ENCODE measurements at places on chromosomes 1 and 21.

- DNase-seq = no peak
Measured at GRCh38 chr1:173084292-173084691, 33.6 kb upstream of the TNFSF18 start.

DNA sequence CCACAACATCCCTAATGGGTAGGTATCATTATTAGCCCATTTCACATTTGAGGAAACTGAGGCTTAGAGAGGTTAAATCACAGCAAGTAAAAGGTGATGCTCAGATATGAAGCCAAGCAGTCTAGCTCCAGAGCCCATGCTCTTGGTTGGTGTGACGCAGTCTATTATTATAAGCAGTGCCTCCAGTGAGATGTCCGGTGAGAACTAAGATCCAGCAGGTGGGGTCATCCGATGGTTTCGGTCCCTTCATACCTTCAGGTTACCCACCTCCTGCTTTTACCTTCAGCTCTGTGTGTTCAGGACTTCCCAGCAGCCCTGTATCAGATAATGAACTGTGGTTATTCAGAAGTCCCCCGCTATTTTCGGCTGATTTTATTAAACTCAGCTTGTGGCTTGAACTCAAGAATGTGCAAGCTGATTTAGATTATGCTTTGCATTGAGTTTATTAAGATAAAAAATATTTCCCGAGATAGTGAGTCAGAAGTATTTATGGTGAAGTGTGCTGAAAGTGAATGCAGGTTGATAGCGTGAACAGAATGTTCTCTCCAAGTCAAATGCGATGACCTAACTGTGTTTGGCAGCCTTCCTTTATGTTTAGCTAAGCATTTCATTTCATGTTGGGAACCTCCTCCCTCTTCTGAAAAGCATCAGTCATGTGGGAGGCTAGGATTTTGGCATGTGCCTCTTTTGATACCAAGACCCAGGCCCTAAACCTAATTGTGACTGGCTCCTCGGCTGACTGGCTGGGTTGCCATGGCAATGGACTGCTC lies 160.9 kb upstream of the UBE2U start:
- no peak for DNase-seq

GRCh38 chr1:92653605-92654381 lies 131.1 kb downstream of the EVI5 start:
- DNase-seq = no peak

- DNase-seq = no peak
Measured at GRCh38 chr1:246907472-246907871, 24.3 kb downstream of the AHCTF1 start.

GRCh38 chr1:192809307-192810252 lies 741 bp downstream of the RGS2 start:
- DNase-seq = peak; percentile 49

GRCh38 chr1:211037095-211037494 lies 96.9 kb downstream of the KCNH1 start:
- peak; percentile 2 for DNase-seq

DNA sequence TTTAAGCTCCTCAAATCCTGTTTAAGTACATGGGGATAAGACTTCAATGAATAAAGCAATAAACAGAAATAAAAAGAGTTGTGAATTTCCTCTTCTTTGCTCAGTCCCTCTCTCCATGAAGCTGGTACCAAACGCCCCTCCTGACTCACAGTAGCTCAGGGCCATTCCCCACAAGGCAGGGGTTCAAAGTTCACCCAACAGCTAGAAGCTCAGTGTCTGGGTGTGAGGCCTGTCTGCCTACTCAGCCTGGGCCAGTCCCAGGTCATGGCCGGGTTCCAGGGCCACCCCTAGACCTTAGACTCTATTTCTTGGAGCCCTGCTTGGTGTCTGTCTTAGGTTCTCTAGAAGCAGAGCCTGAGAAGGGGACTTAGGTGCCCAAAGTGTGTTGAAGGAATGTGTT lies 251.5 kb downstream of the GRIK3 start:
- no peak for DNase-seq

- no peak for DNase-seq
Measured at GRCh38 chr1:59276439-59276851, 20.4 kb upstream of the FGGY start.

DNA sequence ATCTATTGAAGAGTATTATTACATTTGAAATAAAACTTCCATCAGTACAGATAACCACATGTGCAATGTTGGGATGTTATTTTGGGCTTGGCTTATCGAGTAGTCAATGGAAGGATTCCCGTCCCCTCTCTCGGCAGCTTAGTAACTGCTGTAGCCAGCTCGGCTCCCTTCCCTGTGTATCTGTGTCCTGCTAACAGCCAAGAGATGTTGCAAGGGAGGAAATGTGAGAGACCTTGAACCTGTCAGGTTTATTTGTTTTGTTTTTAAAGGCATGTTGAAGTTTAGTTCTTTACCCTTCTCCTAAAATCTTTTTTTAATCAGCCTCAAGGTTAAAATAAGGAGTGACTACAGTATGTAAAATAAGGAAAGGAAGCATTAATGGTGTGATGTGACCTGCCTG lies 13.6 kb upstream of the TARS2 start:
- no peak for DNase-seq

DNA sequence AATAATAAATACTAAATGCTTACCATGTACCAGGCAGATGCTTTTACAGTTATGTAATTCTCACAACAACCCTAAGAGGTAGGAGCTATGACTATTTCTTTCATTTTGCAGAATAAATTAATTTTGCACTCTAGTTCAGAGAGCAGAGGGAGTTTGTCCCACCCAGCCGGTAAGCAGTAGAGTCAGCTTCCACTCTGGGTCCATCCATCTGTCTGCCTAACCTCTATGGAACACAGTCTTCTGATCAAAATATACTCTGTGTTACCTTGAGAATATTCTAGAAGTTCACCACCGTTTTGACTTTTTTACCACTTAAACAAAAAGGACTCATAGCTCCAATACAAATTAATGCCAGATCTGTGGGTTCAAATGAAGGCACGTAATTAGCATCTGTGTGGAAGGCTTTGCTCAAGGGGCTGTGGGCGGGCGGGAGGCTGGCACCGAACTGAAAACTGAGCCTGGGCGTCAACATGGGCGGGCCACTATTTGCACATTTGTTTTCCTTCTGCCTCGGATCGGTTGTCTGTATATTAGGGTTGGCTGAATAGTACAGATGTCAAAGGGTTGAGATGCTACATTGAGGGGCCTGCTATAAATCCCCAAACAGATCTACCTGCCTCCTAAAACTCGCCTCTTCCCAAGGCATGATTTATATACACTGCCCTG lies 33.1 kb upstream of the LMO4 start:
- no peak for DNase-seq

- DNase-seq = no peak
Measured at GRCh38 chr1:166169182-166169581, 2.4 kb upstream of the FAM78B start.

DNA sequence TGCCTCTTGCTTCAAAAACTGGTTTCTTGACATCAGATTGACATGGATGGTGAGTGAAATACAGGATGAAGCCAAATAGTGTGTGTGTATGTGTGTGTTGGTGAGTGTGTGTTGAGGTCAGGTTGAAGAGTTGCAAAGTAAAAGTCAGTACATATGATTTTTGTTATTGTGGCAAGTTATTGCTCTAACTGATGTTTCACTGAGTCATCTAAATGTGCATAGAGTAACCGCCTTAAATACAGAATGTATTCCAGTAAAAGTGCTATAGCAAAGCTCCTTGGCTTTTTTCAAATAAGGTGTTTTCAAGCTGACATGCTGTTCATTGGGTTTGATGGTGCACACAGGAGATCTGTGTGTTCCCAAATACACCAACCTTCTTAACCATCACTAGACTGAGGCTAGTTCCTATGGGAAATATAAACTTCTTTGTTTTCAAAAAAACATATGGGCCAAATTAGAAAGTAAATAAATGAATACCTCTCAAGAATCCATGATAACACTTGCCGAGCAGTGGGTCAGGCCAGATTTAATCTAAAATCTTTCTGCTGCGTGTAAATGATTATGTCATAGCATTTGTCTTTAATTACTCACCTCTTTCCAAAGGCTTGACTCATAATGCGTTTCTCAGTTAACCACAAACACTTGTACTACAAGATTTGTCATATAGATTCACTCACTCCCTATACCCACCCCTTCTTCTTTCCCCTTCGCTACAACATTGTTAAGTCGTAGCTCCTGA lies 151.1 kb downstream of the LYPLAL1 start:
- DNase-seq = peak; percentile 5

GRCh38 chr1:6198646-6199297 lies 623 bp downstream of the RPL22 start:
- no peak for DNase-seq

- no peak for DNase-seq
Measured at GRCh38 chr1:89633800-89634625, 1.1 kb downstream of the LRRC8C start.

GRCh38 chr1:55694310-55694801 lies 479.2 kb upstream of the USP24 start:
- no peak for DNase-seq
